ENCODE measurements at places on chromosomes 7 and 10. TPM values are rescaled to one million over a fixed set of nuclear protein-coding genes. Genes with fewer than 3 reads are reported as not detected.
A peak's percentile ranks its signal among the peaks of the same experiment; 100 is the strongest.

Gene SERPINE1
- total RNA-seq = 24.3 TPM

GRCh38 chr10:131514454-131514853, 202.9 kb upstream of the TCERG1L start:
- H3K27me3 ChIP-seq = no peaks in the 10 kb centered on the region
- no peak for DNase-seq
- no peaks in the 10 kb centered on the region for H3K36me3 ChIP-seq
- H3K27ac ChIP-seq = no peak overlapping the region
- H3K4me1 ChIP-seq = no peaks in the 10 kb centered on the region

Gene LIPM
- not detected for total RNA-seq

Gene SPDYE2B
- not detected for total RNA-seq

Gene HYAL4
- not detected for total RNA-seq

DNA sequence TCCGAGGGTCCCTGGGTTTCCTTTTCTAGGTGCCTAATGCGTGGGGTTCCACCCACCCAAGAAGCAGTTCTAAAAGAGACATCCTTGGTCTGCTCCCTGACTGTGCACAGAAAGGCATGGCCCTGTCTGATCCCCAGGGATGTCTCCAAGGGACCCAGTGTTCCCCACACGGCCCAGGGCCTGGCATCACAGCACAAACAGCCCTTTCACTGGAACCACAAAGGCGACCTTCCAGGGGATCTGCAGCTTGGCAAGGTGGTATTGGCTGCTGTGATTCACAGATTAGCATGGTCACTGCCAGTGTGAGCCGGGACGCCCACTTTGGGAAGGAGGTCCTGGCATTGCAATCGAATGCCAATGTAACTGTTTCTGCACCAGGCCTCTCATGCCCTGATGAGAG, 6.4 kb downstream of the KCNMA1 start:
- no peak for DNase-seq
- H3K27me3 ChIP-seq = no peaks in the 10 kb centered on the region
- H3K4me1 ChIP-seq = peaks cover 4% of the 10 kb centered on the region
- no peak overlapping the region for H3K27ac ChIP-seq
- H3K4me3 ChIP-seq = no peak overlapping the region
- no peaks in the 10 kb centered on the region for H3K36me3 ChIP-seq

GRCh38 chr10:49365275-49365674, 30.6 kb downstream of the DRGX start:
- DNase-seq = no peak
- no peaks in the 10 kb centered on the region for H3K36me3 ChIP-seq
- H3K4me1 ChIP-seq = no peaks in the 10 kb centered on the region

- H3K4me1 ChIP-seq = no peaks in the 10 kb centered on the region
- DNase-seq = no peak
- no peaks in the 10 kb centered on the region for H3K27me3 ChIP-seq
- H3K4me3 ChIP-seq = no peak overlapping the region
Observed at GRCh38 chr10:84719687-84720086, 391.3 kb downstream of the CCSER2 start.

Gene SLIT1
- total RNA-seq = 0.21 TPM

GRCh38 chr7:134278502-134279153, 38.1 kb downstream of the SLC35B4 start:
- no peaks in the 10 kb centered on the region for H3K4me1 ChIP-seq
- H3K4me3 ChIP-seq = no peak overlapping the region
- DNase-seq = no peak
- H3K27me3 ChIP-seq = no peaks in the 10 kb centered on the region

DNA sequence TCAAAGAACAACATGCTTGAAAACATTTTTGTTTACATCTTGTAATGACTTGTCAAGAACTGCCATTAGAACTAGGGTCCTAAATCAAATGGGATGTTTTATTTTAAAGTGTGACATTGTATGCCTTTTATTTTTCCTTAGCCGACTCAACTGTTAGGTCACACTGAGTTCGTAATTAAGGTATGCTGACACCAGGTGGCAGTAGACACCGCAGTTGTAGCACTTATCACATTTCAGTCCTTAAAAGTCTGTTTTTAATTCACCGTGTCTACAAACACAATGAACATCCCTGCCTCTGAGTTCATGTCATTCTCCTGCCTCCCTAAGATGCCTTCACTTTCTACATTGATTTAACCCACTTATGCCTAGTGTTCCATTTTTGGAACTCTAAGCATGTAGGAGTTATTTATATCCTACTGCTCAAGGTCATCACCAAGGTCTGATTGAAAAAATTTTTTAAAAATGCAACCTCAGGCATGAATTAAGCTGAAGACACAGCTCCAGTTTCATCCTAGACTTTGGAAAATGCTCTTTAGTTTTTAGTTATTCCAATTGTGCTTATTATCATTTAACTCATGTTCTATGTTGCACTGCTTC, 186.1 kb downstream of the BMPER start:
- no peaks in the 10 kb centered on the region for H3K4me1 ChIP-seq
- no peaks in the 10 kb centered on the region for H3K27me3 ChIP-seq
- no peak overlapping the region for H3K4me3 ChIP-seq
- no peak for DNase-seq
- no peaks in the 10 kb centered on the region for H3K36me3 ChIP-seq

DNA sequence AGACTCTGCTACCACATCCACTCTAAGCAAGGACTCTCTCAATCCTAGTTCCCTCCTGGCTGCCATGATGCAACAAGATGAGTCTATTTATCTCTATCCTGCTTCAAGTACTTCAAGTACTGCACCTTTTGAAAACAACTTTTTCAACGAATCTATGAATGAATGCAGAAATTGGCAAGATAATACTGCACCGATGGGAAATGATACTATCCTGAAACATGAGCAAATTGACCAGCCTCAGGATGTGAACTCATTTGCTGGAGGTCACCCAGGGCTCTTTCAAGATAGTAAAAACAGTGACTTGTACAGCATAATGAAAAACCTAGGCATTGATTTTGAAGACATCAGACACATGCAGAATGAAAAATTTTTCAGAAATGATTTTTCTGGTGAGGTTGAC, 40.7 kb downstream of the AHR start:
- DNase-seq = no peak
- H3K4me1 ChIP-seq = no peaks in the 10 kb centered on the region
- no peaks in the 10 kb centered on the region for H3K36me3 ChIP-seq
- no peak overlapping the region for H3K4me3 ChIP-seq
- H3K27me3 ChIP-seq = no peaks in the 10 kb centered on the region
- no peak overlapping the region for H3K27ac ChIP-seq

DNA sequence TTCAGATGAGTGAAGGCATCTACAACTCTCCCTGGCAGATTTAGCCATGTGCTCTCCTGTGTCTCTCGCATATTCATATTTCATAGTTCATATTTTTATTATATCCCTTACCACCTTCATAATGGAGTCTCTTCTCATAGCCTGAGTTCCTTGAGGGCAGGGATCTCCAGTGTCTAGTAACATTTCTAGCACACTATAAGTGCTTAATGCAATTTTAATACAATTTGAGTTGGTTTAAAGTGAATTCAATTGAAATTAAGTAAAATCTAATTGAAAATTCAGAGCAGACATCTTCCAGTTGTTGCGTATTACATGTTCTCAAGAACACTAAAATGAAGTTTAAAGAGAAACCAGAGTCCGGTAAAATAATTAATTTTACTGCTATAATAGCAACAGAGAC, 163.6 kb upstream of the GNAI1 start:
- H3K4me3 ChIP-seq = no peak overlapping the region
- H3K27ac ChIP-seq = no peak overlapping the region
- no peak for DNase-seq
- H3K4me1 ChIP-seq = no peaks in the 10 kb centered on the region
- no peaks in the 10 kb centered on the region for H3K36me3 ChIP-seq

GRCh38 chr7:21944616-21945453, 864 bp downstream of the CDCA7L start:
- peak overlapping the region; percentile 91 for H3K27ac ChIP-seq
- no peaks in the 10 kb centered on the region for H3K27me3 ChIP-seq
- DNase-seq = peak; percentile 86
- peaks cover 13% of the 10 kb centered on the region for H3K4me1 ChIP-seq
- no peaks in the 10 kb centered on the region for H3K36me3 ChIP-seq
- peak overlapping the region; percentile 65 for H3K4me3 ChIP-seq

DNA sequence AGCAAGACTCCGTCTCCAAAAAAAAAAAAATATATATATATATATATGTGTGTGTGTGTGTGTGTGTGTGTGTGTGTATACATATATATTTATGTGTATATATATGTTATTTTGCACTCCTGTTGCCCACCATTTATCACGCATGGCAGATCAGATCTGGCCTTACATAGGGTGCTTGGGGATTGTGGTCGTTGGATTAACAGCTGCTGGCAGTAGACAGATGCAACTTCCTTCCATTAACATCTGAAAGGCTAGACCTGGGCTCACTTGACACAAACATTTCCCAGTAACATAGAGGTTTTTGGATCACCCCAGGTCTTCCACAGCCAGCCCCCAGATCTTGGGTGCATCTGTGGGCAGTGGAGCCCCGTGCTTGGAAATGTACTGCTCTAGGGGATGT, 40.8 kb upstream of the DLD start:
- H3K27me3 ChIP-seq = no peaks in the 10 kb centered on the region
- H3K36me3 ChIP-seq = no peaks in the 10 kb centered on the region
- H3K4me3 ChIP-seq = no peak overlapping the region
- no peaks in the 10 kb centered on the region for H3K4me1 ChIP-seq

Gene C10orf95
- not detected for total RNA-seq

DNA sequence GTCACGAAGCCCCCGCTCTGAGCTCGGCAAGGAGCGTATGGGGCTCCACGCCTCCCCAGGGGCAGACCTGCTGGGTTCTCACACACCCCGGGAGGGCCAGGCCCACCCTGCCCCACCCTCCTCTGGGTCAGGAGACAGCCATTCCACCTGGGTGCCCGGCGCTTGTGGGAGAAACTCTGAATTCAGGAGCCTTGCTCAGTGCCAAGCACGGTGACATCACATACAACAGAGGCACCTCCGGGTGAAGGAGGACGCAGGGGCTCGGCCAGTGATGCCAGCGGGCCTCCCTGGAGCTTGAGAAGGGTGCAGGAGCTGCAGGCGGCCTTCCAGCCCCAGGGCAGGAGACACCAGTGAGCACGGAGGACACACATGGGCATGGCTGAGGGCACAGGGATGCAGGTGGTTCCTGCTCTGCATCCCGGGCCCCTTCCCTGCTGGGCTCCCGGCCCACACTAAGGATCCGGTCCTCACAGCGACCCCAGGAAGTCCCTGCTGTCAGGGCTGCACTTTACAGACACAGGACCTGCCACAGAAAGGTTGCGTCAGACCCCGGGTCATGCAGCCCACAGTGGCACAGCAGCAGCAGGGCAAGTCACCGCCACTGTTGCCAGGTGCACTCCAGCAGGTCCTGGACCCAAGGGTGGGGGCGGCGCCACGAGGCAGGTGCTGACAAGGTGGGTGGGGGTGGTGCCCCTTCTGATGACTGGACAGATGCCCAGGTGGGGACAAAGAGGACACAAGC, 108.0 kb downstream of the MAD1L1 start:
- no peak overlapping the region for H3K27ac ChIP-seq
- no peak for DNase-seq
- H3K36me3 ChIP-seq = no peaks in the 10 kb centered on the region
- no peak overlapping the region for H3K4me3 ChIP-seq

- H3K27ac ChIP-seq = no peak overlapping the region
- no peaks in the 10 kb centered on the region for H3K27me3 ChIP-seq
- no peaks in the 10 kb centered on the region for H3K36me3 ChIP-seq
Observed at GRCh38 chr10:43671659-43672531, 23.2 kb upstream of the ZNF32 start.

DNA sequence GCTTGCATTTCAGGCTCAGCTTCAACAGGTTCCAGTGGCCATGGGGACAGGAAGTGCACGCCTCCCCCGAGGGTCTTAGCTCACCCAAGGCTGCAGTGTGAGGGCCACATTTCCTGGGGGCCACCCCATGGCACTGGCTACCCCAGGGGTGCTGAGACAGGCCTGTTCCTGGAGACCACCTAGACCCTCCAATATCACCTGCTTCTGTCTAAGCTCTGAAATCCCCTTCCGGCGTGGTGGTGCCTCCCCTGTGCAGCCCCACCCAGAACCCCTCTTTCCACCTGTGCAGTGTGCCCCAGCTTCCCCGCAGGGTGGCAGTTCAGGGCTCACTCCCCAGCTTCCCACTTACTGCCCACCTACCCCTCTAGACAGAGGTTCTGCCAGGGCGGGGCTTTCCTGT, 83.1 kb downstream of the ADARB2 start:
- H3K36me3 ChIP-seq = no peaks in the 10 kb centered on the region
- H3K27me3 ChIP-seq = no peaks in the 10 kb centered on the region
- no peaks in the 10 kb centered on the region for H3K4me1 ChIP-seq
- no peak overlapping the region for H3K4me3 ChIP-seq
- no peak for DNase-seq

GRCh38 chr10:133335246-133336117, 1.2 kb downstream of the CALY start:
- H3K4me1 ChIP-seq = no peaks in the 10 kb centered on the region
- no peak overlapping the region for H3K4me3 ChIP-seq
- DNase-seq = peak; percentile 47
- H3K36me3 ChIP-seq = no peaks in the 10 kb centered on the region
- H3K27ac ChIP-seq = no peak overlapping the region

DNA sequence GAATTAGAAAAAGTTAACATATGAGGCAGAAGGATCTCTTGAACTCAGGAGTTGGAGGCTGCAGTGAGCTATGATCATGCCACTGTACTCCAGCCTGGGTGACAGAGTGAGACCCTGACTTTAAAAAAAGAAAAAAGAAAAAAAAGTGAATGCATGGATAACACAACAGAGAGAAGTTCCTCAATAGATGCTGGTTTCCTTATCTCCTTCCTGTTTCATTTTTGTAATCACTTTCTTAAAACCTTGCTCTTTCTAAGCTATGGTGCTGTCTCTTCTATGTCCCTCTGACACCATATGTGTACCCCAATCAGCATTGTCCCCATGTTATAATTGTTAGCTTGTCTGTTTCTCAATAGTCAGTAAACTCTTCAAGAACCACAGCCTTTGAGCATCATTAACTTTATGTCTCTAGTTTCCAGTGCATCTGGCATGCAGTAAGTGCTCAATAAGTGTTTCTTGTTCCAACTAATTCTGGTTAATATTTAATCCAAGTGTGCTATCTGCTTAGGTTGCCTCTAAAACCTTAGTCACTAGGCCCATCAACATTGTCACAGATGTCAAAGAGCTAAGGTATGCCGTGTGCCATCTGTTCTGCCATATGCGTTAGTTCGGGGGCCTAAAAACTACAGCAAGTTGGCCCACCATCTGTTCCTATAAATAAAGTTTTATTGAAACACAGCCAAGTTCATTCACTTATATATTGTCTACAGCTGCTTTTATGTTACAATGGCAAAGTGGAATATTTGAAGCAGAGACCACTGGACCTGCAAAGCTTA, 36.2 kb downstream of the MPP7 start:
- H3K4me3 ChIP-seq = no peak overlapping the region
- no peaks in the 10 kb centered on the region for H3K4me1 ChIP-seq
- H3K27ac ChIP-seq = no peak overlapping the region
- DNase-seq = no peak
- H3K36me3 ChIP-seq = no peaks in the 10 kb centered on the region

Gene CAV1
- 9.5 TPM for total RNA-seq

Gene RAPGEF5
- 56.4 TPM for total RNA-seq
